ENCODE measurements at places on chromosomes 4 and X.

DNA sequence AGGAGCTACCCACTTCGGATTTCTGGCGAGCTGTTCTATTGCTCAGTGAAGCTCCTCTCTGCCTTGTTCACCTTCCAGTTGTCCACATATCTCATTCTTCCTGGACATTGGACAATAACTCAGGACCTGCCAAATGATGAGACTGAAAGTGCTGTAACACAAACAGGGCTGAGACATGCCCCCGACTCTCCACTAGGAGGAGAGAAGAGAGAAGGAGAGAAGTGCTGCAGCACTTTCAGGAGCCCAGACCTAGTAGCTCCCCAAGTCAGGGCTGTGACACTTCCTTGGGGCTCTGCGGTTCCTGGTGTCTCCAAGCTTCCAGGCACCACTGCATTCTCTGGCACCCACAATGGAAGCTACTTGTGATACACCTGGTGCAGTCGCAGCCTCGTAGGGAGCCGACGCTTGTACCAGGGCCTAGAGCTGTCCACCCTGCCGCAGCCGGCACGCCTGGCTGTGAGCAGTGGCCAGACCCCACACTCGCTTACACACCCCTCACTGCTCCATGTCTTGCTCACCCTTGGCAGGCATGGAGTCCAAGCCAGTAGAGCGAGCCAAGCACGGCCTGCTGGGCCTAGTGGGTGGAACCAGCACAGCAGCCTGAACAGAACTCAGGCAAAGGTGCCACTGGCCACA lies 234.9 kb downstream of the TECRL start:
- no peak for DNase-seq

DNA sequence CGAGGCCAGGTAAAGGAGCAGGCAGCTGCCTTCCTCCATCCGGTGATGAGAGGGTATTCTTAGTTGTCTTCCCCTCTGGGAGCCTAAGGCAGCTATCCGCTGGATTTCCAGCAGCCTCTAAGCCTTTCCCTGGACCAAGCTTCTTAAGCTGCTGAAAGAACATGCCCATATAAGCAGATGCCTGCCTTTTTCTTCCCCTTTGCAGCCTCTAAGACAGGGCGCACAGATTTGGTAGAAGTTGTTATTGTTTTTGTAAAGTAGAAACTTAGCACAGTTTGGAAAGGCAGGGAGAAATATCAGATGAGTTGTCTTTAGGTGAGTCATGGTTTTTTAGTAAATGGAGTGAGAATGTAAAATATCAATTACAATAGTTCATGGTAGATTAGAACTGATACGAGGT lies 210.8 kb downstream of the ARHGAP10 start:
- no peak for DNase-seq

DNA sequence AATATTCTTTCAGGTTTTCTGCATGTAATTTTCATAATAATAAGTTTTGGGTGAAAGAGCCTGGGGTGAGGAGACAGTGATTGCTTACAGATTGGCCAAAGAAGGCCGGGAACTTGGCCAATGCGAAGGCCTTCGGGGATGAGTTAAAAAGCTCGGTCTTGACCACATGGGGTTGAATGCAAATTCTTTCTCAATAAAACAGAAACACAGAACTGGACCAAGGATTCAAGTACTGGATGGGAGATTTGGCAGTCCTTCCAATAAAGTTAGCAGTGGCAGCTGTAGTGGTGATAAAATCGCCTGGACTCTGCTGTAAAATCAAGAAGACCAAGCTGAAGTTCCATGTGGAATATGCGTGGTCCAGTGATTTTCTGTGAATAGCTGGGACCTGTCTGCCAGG lies 282.2 kb upstream of the KLF3 start:
- DNase-seq, result no peak

DNA sequence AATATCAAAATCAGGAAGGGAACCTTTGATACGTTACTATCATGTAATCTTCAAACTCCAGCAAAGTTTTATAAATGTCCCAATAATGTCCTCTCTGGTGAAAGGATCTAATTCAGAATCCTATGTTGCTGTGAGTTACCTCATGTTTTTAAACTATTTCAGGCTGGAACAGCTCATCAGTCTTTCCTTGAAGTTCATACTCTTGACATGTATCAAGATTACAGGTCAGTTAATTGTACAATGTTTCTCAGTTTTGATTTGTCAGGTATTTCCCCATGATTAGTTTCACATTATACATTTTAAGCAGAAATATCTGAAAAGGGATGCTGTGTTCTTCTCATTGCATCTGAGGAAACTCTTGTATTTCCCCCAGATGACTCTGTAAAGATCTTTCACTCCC lies 136.5 kb upstream of the HS3ST1 start:
- DNase-seq, result no peak

- no peak for DNase-seq
Observed at GRCh38 chr4:182062458-182062857, 180.7 kb upstream of the TENM3 start.

DNA sequence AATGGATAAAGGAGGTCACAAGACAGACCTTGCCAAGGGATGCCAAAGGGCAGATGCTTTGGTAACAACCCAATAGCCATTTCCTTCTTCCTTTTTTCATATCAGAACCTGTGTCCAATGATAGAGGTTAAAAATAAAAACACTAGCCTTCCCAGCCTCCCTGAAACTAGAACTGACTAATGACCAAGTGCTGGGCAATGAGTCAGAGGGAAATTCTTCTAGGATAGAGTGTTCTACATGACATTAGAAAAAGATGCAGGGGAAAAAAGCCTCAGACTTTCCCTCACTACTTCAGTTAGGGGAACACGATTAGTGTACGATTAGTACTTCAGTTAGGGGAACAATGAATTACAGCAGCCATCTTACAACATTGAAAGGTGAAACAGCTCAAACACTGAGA lies 29.3 kb upstream of the FAM47C start:
- DNase-seq, result no peak

GRCh38 chr4:171441300-171441941 lies 371.8 kb upstream of the GALNTL6 start:
- DNase-seq, result no peak

DNA sequence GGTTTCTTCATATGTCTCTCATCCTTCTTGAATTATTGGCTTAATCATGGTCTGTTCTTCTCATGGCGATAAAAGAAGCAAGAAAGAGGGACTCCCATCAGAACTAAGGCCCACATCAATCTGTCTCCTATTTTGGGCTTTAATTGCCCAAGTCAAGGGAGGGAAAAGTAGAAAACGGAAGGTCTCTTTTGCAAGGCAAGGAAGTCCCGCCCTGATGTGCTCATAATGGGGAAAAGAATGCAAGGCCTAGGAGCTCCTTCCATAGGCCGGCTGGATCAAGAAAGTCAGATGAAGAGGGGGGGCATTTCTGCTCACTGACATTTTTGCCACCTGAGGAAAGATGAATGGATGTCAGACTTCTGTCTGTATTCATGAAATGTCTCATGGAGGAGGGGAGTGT lies 127.7 kb upstream of the RPS6KA3 start:
- no peak for DNase-seq

DNA sequence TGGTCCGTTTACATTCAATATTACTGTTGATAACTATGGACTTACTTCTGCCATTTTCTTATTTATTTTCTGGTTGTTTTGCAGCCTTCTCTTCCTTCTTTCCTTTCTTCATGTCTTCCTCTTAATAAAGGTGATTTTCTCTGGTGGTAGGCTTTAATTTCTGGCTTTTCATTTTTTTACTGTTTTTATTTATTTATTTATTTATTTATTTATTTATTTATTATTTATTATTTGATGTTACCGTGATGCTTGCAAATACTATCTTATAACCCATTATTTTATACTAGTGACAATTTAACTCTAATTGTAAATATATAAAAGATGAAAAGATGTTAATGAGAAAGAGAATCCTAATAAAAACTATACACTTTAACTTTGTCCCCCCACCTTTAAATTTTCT lies 112.8 kb downstream of the SPIN3 start:
- DNase-seq, result no peak

DNA sequence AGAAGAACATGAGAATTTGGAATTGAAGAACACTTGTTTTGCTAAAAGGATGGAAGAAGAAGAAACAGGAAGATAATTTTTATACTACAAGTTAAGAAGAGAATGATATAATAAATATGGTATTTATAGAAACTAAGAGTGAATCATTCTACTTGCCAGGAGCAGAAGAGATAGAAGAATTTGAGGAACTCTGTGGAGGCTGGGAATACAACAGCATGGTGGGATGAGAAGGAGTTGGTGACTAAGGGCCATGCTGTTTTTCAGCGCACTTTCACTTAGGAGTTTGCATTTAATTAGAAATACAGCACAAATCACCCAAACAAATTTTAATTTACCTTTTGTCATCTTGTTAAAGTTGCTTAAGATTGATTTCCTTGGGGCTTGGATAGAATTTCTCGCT lies 20.5 kb downstream of the HADH start:
- DNase-seq, result no peak

DNA sequence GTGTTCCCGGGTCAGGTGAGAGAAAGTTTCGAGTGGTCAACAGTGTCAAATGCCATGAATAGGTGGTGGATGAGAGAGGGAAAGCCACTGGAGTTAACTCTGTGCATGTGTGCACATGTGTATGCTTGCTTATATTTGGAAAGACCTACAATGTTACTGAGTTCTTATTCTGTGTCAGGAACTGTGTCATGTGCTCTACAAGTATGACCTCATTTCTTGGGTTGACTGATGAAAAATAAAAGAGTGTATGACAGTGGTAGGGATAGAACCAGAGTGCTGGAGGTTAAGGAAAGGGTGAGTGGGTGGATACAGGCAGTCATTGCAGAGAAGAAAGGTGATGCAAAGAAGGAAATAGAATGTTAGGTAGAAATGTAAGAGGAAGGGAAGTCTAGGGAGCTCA lies 22.1 kb upstream of the DGKK start:
- no peak for DNase-seq

DNA sequence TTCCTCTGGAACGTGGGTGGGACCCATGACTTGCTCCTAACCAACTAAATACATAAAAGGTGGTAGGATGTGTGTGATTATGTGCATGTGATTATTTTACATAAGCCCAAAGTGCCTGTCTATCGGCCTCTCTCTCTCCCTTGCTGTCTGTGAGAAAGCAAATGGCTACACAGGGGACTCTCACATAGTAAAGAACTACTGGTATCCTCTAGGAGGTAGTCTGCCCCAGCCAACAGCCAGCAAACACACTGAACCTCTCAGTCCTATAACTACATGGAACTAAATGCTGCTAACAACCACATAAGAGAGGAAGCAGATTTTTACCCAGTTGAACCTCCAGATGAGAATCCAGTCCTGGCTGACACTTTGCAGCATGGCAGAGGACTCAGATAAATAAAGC lies 1249.4 kb downstream of the ADGRL3 start:
- DNase-seq, result no peak

DNA sequence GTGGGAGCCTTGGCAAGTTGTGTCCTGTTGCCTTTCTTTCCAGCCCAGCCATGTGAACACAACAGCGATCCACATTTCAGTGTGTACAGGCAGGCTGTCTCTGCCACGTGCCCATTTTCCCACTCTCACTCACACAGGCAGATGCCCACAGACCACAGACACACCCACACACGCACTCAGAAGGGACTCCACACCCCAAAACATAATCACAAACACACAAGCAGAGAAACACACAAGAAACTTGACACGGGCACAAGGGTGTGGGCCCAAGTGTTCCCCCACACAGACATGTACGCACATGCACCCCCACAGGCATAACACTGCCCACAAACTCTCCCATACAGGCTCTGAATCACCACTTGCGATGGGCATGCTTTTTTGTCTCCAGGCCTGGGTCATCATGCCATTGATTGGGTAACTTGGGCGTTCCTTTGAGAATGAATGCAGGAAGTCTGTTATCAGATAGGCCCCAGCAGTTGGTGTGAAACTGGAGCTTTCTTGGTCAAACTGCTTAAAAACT lies 84.3 kb downstream of the NBDY start:
- no peak for DNase-seq

All from GM20000 (cell line).